ENCODE measurements at places on chromosomes 3 and 15.
A peak's percentile ranks its signal among the peaks of the same experiment; 100 is the strongest.

DNA sequence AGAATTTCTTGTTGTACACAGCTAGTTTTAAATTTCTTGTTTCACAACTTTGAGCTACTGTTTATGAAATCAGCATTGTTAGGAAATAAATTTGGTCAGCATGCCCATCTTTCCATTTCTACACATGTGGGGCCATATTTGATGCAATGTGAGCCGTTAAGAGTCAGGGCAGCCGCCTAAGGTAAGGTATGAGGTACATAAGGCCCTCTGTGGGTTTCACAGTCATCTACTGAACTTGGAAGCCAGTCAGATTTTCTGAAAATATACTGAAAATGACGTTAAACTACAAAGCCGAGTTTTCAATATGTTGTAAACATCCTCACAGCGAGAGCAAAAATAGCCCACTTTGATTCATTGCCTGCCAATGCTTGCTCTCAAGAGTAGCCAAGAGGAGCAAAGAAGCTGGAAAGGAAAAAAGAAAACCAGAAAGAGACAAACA is 94.7 kb upstream of the PDZRN3 start:
- DNase-seq = peak; percentile 16

GRCh38 chr3:99473321-99473751 is 165.1 kb upstream of the COL8A1 start:
- DNase-seq = peak; percentile 42

GRCh38 chr3:96354742-96355141 is 459.7 kb upstream of the EPHA6 start:
- peak; percentile 2 for DNase-seq

GRCh38 chr3:184724699-184725098 is 12.8 kb upstream of the MAGEF1 start:
- DNase-seq = no peak

GRCh38 chr3:42773409-42773751 is 327 bp upstream of the CCDC13 start:
- no peak for DNase-seq

- DNase-seq = no peak
These were observed 10.8 kb downstream of the WDR5B start for GRCh38 chr3:122405015-122405414.

DNA sequence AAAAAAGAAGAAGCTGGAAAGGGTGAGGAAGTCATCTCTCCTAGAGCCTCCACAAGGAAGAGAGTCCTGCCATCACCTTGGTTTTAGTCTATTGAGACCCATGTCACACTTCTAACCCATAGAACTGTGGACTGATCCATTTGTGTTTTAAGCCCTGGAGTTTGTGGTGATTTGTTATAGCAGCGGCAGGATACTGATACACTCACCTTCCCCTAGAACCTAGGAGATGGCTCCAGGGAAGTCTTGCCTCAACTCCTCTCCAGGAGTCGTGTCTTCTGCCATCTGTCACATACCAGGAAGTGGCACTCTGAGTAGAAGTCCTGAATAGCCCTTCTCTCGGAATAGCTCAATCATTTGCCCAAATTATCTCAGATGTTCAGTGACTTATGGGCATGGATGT is 14.6 kb upstream of the APBA2 start:
- no peak for DNase-seq

DNA sequence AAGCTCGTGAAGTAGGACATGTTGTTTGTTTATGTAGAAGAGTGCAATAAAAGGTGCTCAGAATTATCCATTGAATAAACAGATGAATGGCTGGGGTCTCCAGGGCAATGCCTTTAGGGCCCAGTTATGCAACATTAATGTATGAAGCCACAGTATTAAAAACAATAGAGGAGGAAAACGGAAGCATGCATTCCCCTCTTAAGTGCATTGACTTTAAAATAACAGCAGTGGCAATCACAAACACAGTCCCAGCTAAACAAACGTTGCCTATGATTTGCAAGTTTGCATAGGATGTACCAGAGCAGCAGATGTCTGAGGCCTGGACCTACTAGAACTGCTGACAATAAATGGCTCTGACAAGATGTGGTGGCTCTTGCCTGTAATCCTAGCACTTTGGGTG is 60.6 kb upstream of the GCNT3 start:
- no peak for DNase-seq
